ENCODE measurements at places on chromosomes 6 and 20. TPM values are rescaled to one million over a fixed set of nuclear protein-coding genes. Genes with fewer than 3 reads are reported as not detected.

Gene TASP1
- total RNA-seq, result 12.7 TPM

Gene ATP6V1G2
- total RNA-seq, result 1.4 TPM

Gene PRDM13
- total RNA-seq, result not detected

Gene C6orf132
- 0.21 TPM for total RNA-seq

Gene COL19A1
- total RNA-seq, result 0.30 TPM

Gene HCRTR2
- not detected for total RNA-seq

Gene FAM162B
- total RNA-seq, result not detected

Gene FBXO5
- 31.5 TPM for total RNA-seq

Gene RBM39
- 303 TPM for total RNA-seq

Gene PHACTR3
- total RNA-seq, result not detected

Gene DSP
- total RNA-seq, result 0.02 TPM

Gene ZNF335
- 30.3 TPM for total RNA-seq

Gene SLC17A1
- not detected for total RNA-seq

Gene FAM217A
- not detected for total RNA-seq

Gene ZNF76
- total RNA-seq, result 33.7 TPM

Gene UBD
- total RNA-seq, result 0.84 TPM

Gene EYS
- total RNA-seq, result not detected

Gene GCNT2
- total RNA-seq, result 1.7 TPM

Gene MACROD2
- not detected for total RNA-seq

Gene GATA5
- total RNA-seq, result not detected

Gene FRS3
- 3.8 TPM for total RNA-seq

Gene CAGE1
- total RNA-seq, result 0.13 TPM

Gene BCAS1
- total RNA-seq, result not detected

Gene MAS1L
- not detected for total RNA-seq

Gene OR12D3
- not detected for total RNA-seq

Gene DHX35
- 19.5 TPM for total RNA-seq

Gene OXT
- 0.46 TPM for total RNA-seq

Gene SPATA25
- total RNA-seq, result 1.7 TPM

Gene SLC35D3
- total RNA-seq, result not detected
